B cell (primary cell): ENCODE measurements at places on chromosomes 6 and 20. TPM values are rescaled to one million over a fixed set of nuclear protein-coding genes. Genes with fewer than 3 reads are reported as not detected.

DNA sequence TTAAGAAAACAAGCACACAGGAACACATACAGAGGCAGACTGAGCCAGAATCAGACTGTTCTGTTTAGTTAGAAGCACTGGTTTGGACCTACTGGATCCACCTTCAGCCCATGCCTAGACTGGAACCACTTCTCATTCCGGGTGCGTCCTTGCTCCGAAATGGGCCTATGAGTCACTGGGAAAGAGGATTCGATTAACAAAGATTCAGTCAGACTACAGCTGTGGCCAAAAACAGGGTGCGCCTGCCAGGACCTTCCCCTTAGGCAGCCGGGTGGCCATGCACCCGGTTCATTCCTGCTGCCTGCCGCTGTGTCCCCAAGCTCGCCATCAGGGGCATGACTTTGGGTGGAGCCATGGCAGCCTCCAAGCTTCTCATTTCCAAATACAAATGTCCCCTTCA is 14.5 kb upstream of the KCNK5 start:
- no peaks in the 10 kb centered on the region for H3K4me1 ChIP-seq
- DNase-seq, result no peak
- no peaks in the 10 kb centered on the region for H3K27me3 ChIP-seq
- H3K4me3 ChIP-seq, result no peak overlapping the region

- H3K27ac ChIP-seq, result peak overlapping the region; percentile 73
- H3K27me3 ChIP-seq, result no peaks in the 10 kb centered on the region
- no peaks in the 10 kb centered on the region for H3K36me3 ChIP-seq
- DNase-seq, result peak; percentile 84
These were observed 19.8 kb downstream of the HLA-E start for GRCh38 chr6:30508890-30509736.

GRCh38 chr6:137866200-137866913 is 702 bp upstream of the TNFAIP3 start:
- DNase-seq, result no peak
- no peaks in the 10 kb centered on the region for H3K36me3 ChIP-seq

- H3K27me3 ChIP-seq, result no peaks in the 10 kb centered on the region
- no peaks in the 10 kb centered on the region for H3K36me3 ChIP-seq
- H3K4me1 ChIP-seq, result peaks cover 4% of the 10 kb centered on the region
- no peak overlapping the region for H3K27ac ChIP-seq
- no peak for DNase-seq
- no peak overlapping the region for H3K4me3 ChIP-seq
These were observed 203.0 kb downstream of the QKI start for GRCh38 chr6:163617549-163617948.

Gene CLDN20
- total RNA-seq, result not detected in 2 replicates

Gene GINS1
- total RNA-seq, result 2.0 and 3.6 TPM in 2 replicates

DNA sequence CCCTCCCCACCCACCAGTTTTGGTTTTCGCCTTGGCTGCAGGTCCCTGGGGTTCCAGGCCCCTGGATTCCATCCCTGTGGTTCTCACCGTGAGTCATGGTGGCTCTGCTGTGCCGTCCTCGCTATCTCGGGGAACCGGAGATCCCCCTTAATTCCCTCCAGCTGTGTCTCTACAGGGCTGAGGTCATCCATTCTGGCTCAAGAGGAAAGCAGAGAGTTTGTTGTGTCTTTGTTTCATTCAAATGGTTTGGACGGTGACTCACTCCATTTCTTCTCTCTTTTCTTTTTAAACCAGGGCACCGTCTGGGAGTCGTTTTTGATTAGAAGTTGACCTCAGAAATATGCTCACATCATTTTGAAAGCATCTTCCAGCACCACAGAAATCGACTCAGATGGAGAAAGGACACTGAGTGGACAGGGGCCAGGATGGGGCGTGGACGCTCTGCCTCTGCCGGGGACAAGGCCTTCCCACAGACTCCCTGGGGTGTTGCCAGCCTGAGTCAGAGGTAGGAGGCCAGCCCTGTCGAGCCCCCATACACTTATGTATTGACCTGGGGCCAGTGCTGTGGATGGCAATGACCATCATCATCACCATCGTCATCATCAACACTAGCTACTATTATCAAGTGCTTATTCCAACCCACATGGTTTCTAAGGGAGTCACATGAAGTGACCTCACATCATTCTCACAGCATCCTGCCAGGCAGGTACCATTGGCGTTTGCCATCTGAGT is 176.2 kb downstream of the NFATC2 start:
- DNase-seq, result no peak
- no peaks in the 10 kb centered on the region for H3K4me1 ChIP-seq
- no peaks in the 10 kb centered on the region for H3K36me3 ChIP-seq
- no peak overlapping the region for H3K4me3 ChIP-seq

Gene TMC2
- not detected in 2 replicates for total RNA-seq

DNA sequence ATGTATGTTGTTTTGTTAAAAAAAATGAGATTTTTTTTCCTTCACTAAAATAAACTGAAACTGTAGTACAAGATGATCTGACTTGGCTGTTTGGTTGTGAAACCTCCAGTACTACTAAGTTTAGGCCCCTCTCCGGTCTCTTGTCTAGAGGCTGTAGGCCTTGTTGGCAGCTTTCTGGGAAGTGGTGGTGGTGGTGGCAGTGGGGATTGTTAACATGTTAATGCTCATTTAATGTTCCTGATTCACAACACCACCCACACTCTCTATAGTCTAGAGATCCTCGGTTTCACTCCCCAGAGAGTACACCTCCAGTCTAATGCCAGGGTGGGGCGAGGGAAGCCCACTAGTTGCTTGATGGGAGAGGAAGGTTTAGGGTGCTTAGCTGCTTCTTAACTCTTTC is 24.1 kb downstream of the STK4 start:
- H3K27me3 ChIP-seq, result no peaks in the 10 kb centered on the region
- H3K4me1 ChIP-seq, result peaks cover 16% of the 10 kb centered on the region
- DNase-seq, result no peak
- peak overlapping the region; percentile 20 for H3K4me3 ChIP-seq
- peak overlapping the region; percentile 65 for H3K27ac ChIP-seq

DNA sequence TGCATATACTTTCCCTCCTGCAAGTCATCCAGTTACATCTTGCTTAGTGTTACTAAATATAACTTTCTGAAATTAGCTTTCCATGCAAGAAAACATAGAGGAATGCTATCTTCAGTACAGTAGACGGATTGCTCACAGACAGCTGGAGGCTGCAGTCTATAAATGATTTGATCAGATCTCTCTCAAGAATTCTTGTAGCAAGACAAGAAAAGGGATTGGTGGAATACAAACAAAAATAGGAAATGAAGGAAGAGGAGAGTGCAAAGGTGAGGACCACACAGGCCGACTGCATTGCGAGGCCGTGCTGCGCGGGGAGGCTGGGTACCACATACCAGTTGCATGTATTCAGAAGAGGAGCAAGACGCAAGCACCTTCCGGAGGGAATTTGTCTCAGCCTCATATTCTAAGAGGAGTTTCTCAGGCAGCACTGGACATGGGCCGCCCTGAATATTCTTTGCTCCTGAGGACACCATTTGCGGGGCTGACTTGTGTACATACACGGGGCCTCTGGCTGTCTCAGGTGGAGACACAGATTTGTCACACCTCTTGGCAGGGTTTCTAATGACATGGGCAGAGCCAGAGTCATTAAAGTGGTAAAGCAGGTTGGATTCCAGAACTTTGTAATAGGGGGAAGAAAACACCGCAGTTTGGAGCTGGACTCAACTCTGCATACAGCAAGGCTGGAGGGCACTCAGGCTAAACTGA is 22.7 kb upstream of the KIF25 start:
- H3K27me3 ChIP-seq, result no peaks in the 10 kb centered on the region
- no peaks in the 10 kb centered on the region for H3K36me3 ChIP-seq
- H3K4me3 ChIP-seq, result no peak overlapping the region

DNA sequence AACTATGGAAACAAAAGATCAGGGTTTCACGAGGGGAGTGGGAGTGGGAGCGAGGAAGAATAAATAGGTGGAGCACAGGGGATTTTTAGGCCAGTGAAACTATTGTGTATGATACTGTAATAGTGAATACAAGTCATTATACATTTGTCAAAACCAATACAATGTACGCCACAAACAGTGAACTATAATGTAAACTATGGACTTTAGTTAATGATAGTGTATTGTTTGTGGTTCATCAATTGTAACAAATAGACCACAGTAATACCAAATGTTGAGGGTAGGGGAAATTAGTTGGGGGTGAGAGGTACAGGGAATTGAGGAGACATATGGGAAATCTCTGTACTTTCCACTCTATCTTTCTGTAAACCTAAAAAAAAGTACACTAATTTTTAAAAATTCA is 218.4 kb downstream of the FRK start:
- no peaks in the 10 kb centered on the region for H3K27me3 ChIP-seq
- no peak overlapping the region for H3K27ac ChIP-seq
- DNase-seq, result no peak
- H3K36me3 ChIP-seq, result no peaks in the 10 kb centered on the region
- H3K4me1 ChIP-seq, result no peaks in the 10 kb centered on the region
- no peak overlapping the region for H3K4me3 ChIP-seq

Gene TPD52L1
- total RNA-seq, result not detected in 2 replicates

Gene FAM83B
- not detected in 2 replicates for total RNA-seq

- no peaks in the 10 kb centered on the region for H3K4me1 ChIP-seq
- no peak overlapping the region for H3K27ac ChIP-seq
- no peak overlapping the region for H3K4me3 ChIP-seq
- no peaks in the 10 kb centered on the region for H3K27me3 ChIP-seq
These were observed 121.4 kb downstream of the BMP2 start for GRCh38 chr20:6888736-6889395.

DNA sequence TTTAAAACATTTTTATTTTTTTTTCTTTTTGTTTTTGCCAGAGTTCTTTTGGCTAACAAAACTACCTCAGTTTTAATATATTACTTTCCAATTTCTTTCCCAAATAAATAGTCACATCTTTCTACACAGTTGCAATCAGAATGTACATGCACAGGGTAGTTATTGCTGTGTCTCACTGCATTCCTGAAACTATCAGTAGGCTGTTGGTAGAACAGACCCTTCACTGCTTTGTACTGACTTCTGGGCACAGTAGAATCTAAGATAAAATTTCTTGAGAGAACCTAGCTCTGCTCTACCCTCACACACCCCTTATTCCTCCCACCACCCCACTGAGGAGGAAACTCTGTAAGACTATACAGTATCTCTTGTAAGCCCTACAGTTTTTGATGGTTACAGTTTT is 19.9 kb downstream of the TPX2 start:
- H3K27ac ChIP-seq, result no peak overlapping the region
- H3K27me3 ChIP-seq, result no peaks in the 10 kb centered on the region
- H3K4me3 ChIP-seq, result no peak overlapping the region
- H3K36me3 ChIP-seq, result no peaks in the 10 kb centered on the region
- H3K4me1 ChIP-seq, result no peaks in the 10 kb centered on the region

DNA sequence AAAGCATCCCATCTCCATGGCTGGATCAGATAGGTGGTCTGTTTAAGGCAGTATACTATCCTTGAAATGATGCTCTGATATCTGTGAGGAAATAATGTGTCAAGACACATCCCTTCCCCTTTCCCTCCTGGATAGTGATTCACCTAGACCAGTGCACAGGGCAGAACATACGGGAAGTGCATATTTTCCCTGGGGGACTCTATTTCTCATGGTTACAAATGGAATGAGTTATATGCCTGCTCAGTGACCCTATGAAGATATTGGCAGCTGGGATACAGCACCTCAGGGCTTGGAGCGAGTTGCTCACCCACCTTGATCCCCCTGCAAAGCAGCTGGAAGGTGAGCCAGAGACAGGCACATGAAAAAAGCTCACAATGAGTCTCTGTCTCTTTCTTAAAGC is 67.5 kb upstream of the PRL start:
- no peaks in the 10 kb centered on the region for H3K27me3 ChIP-seq
- no peaks in the 10 kb centered on the region for H3K36me3 ChIP-seq
- H3K27ac ChIP-seq, result no peak overlapping the region

Gene RNF182
- 0.10 TPM in 1 of 2 replicates, not detected in the other for total RNA-seq

Gene SLC35F1
- not detected in 2 replicates for total RNA-seq

GRCh38 chr20:46563170-46563859 is 12.9 kb upstream of the OCSTAMP start:
- no peak for DNase-seq
- no peaks in the 10 kb centered on the region for H3K36me3 ChIP-seq
- no peak overlapping the region for H3K4me3 ChIP-seq
- no peak overlapping the region for H3K27ac ChIP-seq

DNA sequence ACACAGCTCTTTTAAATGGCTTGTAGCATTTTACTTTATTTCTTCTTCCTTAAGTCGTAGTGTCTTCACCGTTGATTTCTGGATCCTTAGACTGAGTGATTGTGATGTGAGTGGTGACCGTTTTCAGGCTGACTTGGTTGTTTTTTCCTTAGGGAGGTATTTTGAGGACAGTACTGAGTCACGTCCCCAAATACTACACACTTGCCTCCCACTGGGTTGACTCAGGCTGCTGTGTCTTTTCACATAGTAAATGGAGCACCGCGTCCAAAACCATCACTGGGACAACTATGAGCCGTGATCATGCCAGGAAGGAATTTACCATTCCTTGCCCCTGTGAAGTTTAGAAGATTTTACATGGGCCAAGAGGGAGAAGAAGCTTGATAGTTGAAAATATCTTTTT is 174.1 kb downstream of the FARS2 start:
- H3K27ac ChIP-seq, result no peak overlapping the region
- H3K36me3 ChIP-seq, result peaks cover 2% of the 10 kb centered on the region
- no peak overlapping the region for H3K4me3 ChIP-seq
- DNase-seq, result no peak
- H3K27me3 ChIP-seq, result no peaks in the 10 kb centered on the region
- H3K4me1 ChIP-seq, result no peaks in the 10 kb centered on the region

GRCh38 chr6:71523548-71523947 is 234.9 kb downstream of the OGFRL1 start:
- DNase-seq, result no peak
- no peaks in the 10 kb centered on the region for H3K36me3 ChIP-seq
- H3K4me1 ChIP-seq, result no peaks in the 10 kb centered on the region
- no peak overlapping the region for H3K4me3 ChIP-seq
- H3K27me3 ChIP-seq, result no peaks in the 10 kb centered on the region

- H3K27me3 ChIP-seq, result no peaks in the 10 kb centered on the region
- no peak overlapping the region for H3K4me3 ChIP-seq
- H3K4me1 ChIP-seq, result no peaks in the 10 kb centered on the region
- H3K36me3 ChIP-seq, result no peaks in the 10 kb centered on the region
These were observed 42.5 kb downstream of the ID4 start for GRCh38 chr6:19879663-19880062.

Gene TRIM40
- total RNA-seq, result not detected in 2 replicates

DNA sequence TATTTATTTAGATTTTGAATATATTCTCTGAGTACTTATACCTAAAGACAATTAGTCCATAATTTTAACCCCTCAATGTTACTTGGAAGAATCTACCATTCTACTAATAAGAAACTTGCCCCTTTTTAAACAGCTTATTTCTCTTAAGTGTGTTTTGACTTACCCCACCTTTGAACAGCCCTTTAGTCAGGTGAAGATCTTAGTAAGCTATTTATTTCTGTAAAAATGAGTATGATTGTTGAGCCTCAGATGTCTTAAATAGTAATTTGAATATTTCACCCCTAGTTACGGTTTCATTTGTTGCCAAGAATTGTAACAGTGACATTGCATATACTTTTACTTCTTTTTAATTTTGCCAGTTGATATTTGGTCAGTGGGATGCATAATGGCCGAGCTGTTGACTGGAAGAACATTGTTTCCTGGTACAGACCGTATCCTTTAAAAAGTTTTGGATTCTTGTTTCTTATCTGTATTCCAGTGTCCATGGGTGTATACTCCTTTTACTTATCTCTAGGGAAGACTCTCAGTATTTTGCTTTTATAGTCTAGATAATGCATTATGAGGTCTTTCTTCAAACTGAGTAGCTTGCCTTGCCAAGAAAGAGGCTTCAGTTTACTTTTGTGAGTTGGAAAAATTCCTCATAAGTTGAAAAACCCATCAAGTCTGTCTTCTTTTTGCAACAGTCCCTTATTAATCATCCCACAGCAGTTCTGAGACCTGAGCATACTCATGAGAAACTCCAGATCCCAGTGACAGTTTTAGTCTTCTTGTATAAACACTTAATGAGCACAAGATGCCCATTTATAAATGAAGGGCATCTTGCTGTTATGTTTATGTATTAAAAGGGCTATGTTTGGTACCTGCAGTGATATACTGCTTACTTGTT is 48.8 kb downstream of the MAPK14 start:
- H3K27me3 ChIP-seq, result no peaks in the 10 kb centered on the region
- peaks cover 42% of the 10 kb centered on the region for H3K36me3 ChIP-seq
- no peaks in the 10 kb centered on the region for H3K4me1 ChIP-seq
